ENCODE measurements at places on chromosomes 6 and 20.

GRCh38 chr20:17029698-17030097 is 197.1 kb upstream of the PCSK2 start:
- DNase-seq = peak; percentile 11

- peak; percentile 94 for DNase-seq
Measured at GRCh38 chr6:137892271-137892708, 25.2 kb downstream of the TNFAIP3 start.

GRCh38 chr20:2794202-2794748 is 6.2 kb downstream of the CPXM1 start:
- no peak for DNase-seq

DNA sequence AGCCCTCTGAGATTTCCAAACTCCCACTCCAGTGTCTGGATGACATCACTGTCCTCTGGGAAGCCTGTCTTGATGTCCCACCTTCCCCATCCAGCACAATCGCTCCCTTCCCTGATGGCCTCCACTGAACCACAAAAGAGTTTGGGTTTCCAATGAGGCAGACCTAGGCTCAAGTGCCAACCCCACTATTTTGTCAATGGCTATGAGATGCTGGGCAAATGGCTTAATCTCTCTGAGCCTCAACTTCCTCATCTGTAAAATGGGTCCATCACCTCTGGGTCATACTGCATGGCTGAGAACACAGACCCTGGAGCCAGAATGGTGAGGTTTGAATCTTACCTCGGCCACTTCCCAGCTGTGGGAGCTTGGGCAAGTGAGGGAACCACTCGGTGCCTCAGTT is 11.7 kb downstream of the SLC13A3 start:
- no peak for DNase-seq

DNA sequence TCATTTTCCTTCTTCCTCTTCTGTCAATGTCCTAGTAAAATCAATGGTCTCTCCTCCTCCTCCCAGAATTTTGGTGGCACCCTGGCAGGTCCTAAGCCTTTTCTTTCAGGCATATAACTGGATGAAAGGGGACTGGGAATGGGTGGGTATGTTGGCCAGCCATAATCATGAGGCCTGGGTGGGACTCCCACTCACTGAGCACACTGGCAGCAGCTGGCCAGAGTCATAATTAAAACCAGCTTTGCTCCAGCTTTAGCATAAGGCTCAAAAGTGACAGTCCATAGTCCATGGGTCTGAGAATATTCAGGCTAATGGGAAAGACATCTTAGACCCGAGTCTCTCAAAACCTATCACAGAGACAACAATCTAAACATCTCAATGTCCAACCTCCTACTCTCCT is 190.0 kb upstream of the BTBD3 start:
- no peak for DNase-seq

GRCh38 chr6:34018026-34018425 is 127.9 kb downstream of the GRM4 start:
- DNase-seq = no peak

- peak; percentile 27 for DNase-seq
Measured at GRCh38 chr6:16511040-16511660, 250.1 kb downstream of the ATXN1 start.

Measured in astrocyte (in vitro differentiated cells and primary cell).